GM19239 (cell line): ENCODE measurements at places on chromosomes 16 and 17.

- no peak for DNase-seq
These were observed 2.3 kb upstream of the SOX9 start for GRCh38 chr17:72118335-72119076.

DNA sequence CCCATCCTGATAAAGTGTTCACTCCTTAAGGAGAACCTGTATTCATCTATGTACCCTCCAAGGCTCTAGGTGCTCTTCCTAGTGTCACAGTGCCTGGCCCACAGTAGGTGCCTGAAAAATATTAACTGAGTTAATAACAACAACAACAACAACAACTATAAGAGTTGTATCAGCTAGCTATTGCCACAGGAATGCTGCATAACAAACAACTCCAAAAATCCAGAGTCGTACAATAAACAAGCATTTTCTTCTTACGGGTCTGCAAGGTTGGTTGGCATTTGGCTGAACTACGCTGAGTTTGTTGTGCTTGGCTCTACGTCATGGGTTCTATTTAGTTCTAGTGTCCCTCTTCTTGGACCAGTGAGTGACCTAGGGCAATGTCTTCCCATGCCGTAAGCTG, 29.2 kb downstream of the TMC5 start:
- DNase-seq: no peak

- DNase-seq: no peak
These were observed 165.5 kb downstream of the GRIN2A start for GRCh38 chr16:10016752-10017151.

GRCh38 chr16:88453611-88454522, 787 bp downstream of the ZFPM1 start:
- DNase-seq: no peak
